ENCODE measurements at places on chromosomes 2 and 18. TPM values are rescaled to one million over a fixed set of nuclear protein-coding genes. Genes with fewer than 3 reads are reported as not detected.

The ALPP gene
- total RNA-seq, result not detected

The SOWAHC gene
- total RNA-seq, result 34.1 TPM

The UGT1A5 gene
- total RNA-seq, result not detected

The PROKR1 gene
- total RNA-seq, result 2.8 TPM

The NTSR2 gene
- total RNA-seq, result not detected

The CTDP1 gene
- 17.8 TPM for total RNA-seq

The MYO5B gene
- 39.4 TPM for total RNA-seq

The TMEM163 gene
- total RNA-seq, result 19.1 TPM

The TGFA gene
- total RNA-seq, result 7.5 TPM

The MAP3K19 gene
- 1.6 TPM for total RNA-seq

The ADD2 gene
- total RNA-seq, result 552 TPM

The RAPGEF4 gene
- total RNA-seq, result 27.5 TPM

The VWC2L gene
- 7.8 TPM for total RNA-seq

The TBC1D8 gene
- 12.5 TPM for total RNA-seq

The DSG4 gene
- not detected for total RNA-seq

The TMEM37 gene
- total RNA-seq, result not detected

The TMEM200C gene
- total RNA-seq, result 12.8 TPM

The LIMS4 gene
- 0.94 TPM for total RNA-seq

The BUB1 gene
- 16.6 TPM for total RNA-seq

The MTCL1 gene
- 61.0 TPM for total RNA-seq

The FAM110C gene
- 2.8 TPM for total RNA-seq

The UGT1A4 gene
- not detected for total RNA-seq

The MDH1B gene
- 4.7 TPM for total RNA-seq

The C2orf78 gene
- total RNA-seq, result not detected

The ASB18 gene
- not detected for total RNA-seq

The CD28 gene
- total RNA-seq, result under 0.01 TPM

The DSC1 gene
- not detected for total RNA-seq

The ALKAL2 gene
- not detected for total RNA-seq

The MATN3 gene
- 1.3 TPM for total RNA-seq

The ARL4C gene
- total RNA-seq, result 48.5 TPM

The ADCYAP1 gene
- 3.1 TPM for total RNA-seq

The ZC3H6 gene
- total RNA-seq, result 40.1 TPM

The KCNIP3 gene
- total RNA-seq, result 15.3 TPM

The ADRA2B gene
- not detected for total RNA-seq

The KCNJ3 gene
- 15.7 TPM for total RNA-seq

The PHOSPHO2 gene
- total RNA-seq, result 21.3 TPM

The ANO7 gene
- total RNA-seq, result 0.63 TPM

The SPHKAP gene
- 51.3 TPM for total RNA-seq

The TCF23 gene
- total RNA-seq, result not detected

The NT5DC4 gene
- total RNA-seq, result not detected

The NYAP2 gene
- total RNA-seq, result 21.9 TPM

The IL1R2 gene
- total RNA-seq, result not detected

The COLEC11 gene
- 0.31 TPM for total RNA-seq

The CFC1B gene
- total RNA-seq, result not detected

The PLCL1 gene
- 31.0 TPM for total RNA-seq

The CEBPZOS gene
- 26.6 TPM for total RNA-seq

The ABHD3 gene
- total RNA-seq, result 11.9 TPM

The NCKAP5 gene
- 19.7 TPM for total RNA-seq

The TEKT4 gene
- total RNA-seq, result not detected

The CPO gene
- not detected for total RNA-seq

The ALK gene
- total RNA-seq, result 2.5 TPM

The WDR75 gene
- 87.6 TPM for total RNA-seq

The LAMA1 gene
- 26.0 TPM for total RNA-seq

The TRIM54 gene
- not detected for total RNA-seq

Measured in parietal lobe (tissue), 2 donors.